Activated naive CD8-positive, alpha-beta T cell treated with anti-CD3 and anti-CD28 coated beads, Interleukin-2, amount 50 U/mL, for 16 hours (primary cell): ENCODE measurements at places on chromosomes 5 and 9.

- no peak for DNase-seq
Observed at GRCh38 chr9:127129718-127130085, 7.3 kb upstream of the ANGPTL2 start.

DNA sequence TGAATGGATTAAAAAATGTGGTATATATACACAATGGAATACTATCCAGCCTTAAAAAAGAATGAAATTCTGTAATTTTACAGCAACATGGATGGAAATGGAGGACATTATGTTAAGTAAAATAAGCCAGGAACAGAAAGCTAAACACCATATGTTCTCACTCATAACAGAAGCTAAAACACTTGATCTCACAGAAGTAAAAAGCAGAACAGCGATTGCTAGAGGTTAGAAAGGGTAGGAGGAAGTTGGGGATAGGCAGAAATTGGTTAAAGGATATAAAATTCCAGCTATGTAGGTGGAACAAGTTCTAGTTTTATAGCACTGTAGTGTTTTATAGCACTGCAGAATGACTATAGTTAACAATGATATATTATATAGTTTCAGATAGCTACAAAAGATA lies 15.8 kb downstream of the MARCHF3 start:
- no peak for DNase-seq

DNA sequence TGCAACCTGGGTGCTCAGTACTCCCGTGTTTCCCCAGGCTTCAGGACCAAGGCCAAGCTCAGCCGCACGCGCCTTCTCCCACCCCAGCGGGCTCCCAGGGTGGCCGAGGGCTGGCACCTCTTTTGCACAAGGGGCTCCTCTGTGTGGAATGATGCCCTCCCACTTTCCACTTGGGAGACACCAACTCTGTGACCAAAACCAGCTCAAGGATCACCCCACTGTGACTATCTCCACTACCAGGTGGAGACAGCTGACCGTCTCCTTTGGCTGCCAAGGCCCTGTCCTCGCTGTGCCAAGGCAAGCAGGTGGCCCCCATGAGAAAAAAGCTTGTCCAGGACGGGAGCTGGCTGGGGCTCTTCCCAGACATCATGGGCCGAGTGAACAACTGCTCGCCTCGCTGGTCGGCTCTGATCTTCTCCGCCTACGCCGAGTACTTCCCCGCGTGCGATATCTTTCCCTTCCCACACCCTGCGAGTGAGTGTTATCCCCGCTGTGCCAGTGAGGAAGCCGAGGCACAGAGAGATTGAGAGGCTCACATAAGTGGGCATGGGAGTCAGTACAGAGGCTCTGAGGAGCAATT lies 132.8 kb downstream of the ZNF354C start:
- no peak for DNase-seq

DNA sequence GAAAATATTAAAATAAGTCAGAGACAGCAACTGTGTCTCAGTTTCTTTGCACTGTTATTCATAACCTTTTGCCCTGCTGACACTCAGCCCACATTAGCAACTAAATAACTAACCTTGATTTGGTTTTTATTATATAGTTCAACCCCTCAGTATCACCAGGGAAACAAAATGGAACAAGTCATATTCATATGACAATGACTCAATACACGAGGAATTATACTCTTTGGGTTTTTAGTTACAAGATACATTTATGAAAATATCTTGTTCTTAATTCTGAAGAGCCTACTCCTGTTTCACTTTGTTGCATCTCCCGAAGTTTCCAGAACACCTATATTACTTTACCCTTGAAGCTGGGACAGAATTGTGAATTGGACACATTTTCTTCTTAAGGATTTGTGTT lies 845.4 kb downstream of the EFNA5 start:
- no peak for DNase-seq

GRCh38 chr5:71882826-71883741 lies 164.0 kb downstream of the CARTPT start:
- DNase-seq: no peak

GRCh38 chr5:116575326-116576052 lies 866 bp upstream of the SEMA6A start:
- DNase-seq: no peak

- DNase-seq: no peak
Observed at GRCh38 chr9:37405764-37406380, 16.6 kb upstream of the GRHPR start.

GRCh38 chr9:15642369-15642962 lies 89.6 kb downstream of the CCDC171 start:
- DNase-seq: no peak

DNA sequence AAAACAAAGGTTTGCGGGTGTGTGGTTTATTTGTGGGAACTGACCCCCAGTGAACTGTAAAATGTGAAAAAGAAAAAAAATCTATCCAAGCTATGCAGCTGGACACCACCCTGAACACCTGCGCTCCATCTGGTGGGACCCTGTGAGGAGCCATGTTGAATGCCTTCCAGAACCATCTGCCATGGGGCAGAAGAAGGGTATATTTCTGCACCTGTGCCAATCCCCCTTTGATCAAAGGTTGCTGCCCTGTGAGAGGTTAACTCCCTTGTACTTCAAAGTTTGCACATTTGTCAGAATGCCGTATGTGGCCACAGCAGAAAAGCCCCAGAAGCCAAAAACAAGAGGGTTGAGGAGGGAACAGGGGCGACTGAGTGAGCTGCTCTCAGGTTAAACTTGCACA lies 148.5 kb upstream of the ALDH1B1 start:
- DNase-seq: no peak

DNA sequence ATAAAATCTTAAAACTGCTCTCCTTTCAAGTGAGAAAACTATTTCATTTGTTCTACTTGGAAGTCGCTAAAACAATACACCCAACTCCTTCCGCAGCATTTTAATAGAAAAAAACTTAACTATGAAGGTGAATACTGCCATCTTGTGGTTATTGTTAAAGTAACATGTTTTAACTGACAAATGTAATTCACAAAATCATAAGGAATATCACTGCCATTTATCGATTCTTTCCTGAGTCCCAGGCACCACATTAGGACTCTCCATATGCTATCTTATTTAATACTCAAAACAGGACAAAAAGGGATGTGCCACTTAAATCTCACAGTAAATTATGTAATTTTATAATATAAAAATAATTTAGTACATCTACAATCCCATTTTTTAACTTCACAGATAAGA lies 130.5 kb upstream of the ITGA1 start:
- no peak for DNase-seq

DNA sequence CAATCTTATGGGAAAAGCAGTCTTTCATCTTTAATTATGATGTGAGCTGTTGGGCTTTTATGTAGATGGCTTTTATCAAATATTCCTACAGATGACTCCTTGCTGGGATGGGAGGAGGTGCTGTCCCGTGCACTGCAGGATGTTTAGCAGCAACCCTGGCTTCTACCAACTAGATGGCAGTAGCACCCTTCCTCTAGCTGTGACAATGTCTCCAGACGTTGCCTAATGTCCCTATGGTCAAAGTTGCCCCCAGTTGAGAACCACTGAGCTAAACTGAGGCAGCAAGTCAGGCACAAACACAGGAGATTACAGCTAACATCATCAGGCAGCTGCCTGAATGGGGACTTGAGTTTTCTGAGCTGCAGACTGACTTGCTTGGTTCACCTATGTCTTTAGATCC lies 401.9 kb upstream of the PDE4D start:
- DNase-seq: no peak

- no peak for DNase-seq
Observed at GRCh38 chr5:67204821-67205220, 8.2 kb upstream of the CD180 start.

GRCh38 chr9:122222791-122223190 lies 6.0 kb downstream of the LHX6 start:
- DNase-seq: no peak

DNA sequence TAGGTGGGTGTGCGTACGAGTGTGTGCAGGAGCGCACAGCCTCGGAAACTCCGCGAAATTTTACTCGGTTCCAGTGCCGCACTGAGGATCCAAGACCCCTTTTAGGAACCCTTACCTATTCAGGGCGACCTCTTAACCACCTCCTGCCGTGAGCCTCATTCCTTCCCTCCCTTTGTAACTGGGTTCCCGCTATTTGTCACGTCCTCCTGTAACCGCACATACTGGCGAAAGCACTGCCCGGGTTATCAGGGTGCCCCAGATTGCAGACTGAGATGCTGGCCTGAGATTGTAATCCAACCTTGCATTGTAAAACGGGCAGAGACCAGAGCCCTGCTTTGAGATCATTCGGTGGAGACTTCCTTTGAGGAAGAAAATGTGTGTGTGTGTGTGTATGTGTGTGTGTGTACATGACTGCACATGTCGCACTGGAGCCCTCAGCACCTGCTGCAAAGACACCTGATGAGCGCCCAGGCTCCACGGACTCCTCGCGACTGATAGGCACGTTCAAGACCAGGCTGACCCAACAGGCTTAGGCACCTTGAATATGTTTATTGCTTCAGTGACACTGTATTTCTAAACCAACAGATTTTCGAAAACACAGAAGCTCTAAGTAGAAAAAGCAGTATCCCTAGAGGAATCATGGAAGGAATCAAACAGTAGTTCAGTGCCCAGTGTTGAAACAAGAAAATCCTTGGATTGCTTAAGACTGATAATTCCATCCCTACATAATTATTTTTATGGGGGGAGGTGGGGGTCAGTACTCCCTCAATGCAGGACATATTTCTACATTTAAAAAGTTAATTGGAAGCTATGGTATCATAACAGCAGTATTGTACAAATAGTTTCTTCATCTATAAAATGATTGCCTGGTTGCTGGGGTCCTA lies 86.5 kb upstream of the TNFAIP8 start:
- no peak for DNase-seq

DNA sequence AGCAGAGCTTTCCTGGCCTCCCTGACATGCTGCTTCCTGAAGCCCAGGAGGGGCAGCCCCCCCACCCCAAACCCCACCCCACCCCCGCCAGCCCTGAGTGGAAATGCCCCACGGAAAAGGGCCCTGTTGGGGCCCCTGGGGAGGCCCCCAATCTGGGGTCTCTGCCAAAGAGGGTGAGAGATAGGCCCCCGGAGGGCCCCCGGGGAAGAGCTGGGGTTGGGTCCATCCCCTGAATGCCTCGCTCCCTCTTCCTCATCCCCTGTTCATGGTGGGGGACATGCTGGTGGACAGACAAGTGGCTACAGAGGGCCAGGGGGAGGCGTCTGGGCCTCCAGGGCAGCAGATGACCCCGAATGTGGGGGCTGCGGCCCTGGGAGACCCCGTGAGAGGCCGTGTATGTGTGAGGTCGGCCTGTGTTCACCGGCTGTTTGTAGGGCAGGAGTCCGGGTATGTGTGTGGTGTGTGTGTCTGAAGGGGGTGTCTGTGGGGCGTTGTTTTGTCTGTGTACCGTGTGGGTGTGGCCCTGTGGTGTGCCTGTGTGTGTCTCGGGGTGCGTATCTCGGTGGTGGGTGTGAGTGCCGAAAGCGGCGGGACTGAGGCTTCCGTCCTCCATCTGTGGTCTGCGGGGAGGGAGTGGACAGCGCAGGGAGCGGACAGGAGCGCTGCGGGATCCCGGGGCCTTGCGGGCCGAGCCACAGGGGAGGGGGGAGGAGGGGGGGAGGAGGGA lies 11.3 kb downstream of the C9orf50 start:
- no peak for DNase-seq

GRCh38 chr5:75729321-75729720 lies 12.1 kb upstream of the POC5 start:
- no peak for DNase-seq

DNA sequence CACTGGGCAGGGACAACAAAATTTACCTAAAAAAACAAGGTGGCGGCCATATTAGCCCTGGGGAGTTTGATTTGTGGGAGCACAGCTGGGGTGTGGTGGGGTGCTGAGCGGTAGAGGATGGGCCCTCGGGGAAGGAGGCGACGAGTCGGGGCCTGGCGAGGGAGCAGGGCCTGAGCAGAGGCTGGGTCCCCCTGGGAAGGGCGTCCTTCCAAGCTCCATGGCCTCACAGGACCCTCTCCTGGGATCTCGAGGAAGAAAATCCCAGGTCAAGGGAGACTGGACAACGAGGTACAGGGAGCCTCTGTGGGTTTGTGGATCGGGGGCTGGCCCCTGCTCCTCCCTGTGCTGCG lies 165.5 kb downstream of the CACNA1B start:
- no peak for DNase-seq

- no peak for DNase-seq
Observed at GRCh38 chr5:181036816-181037364, 3.2 kb upstream of the BTNL9 start.

DNA sequence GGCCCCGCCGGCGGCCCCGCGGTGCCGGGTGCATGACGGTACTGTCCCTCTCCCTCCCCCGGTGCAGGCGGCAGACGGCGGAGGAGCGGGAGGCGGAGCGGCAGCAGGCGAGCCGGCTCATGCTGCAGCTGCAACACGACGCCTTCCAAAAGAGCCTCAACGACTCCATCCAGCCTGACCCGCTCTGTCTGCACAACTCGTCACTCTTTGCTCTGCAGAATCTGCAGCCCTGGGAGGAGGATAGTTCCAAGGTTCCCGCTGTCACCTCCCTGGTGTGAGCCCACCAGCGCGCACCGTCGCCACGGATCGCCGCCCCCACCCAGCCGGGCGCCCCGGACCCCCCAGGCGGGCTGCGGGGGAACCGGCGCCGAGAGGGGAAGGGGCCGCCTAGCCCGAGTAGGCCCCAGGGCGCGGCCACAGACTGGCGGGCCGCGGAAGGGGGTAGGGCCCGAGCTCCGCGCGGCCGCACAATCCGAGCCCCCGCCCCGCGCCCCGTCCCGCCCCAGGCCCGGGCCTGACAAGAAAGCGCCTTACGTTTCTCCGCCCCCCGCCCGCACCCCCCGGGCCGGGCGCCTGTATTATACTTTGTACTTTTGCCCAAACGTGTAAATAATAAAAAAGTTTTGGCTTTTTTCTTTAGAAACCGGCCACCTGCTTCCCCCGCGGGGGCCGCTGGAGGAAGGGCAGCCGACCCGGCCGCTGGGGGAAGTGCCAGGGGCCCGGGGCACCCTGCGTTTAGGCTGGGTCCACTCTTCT lies 2.5 kb downstream of the TLX3 start:
- DNase-seq: no peak

- DNase-seq: no peak
Observed at GRCh38 chr5:36948650-36949049, 72.1 kb downstream of the NIPBL start.

- DNase-seq: no peak
Observed at GRCh38 chr5:124732428-124733328, 13.8 kb downstream of the ZNF608 start.

- no peak for DNase-seq
Observed at GRCh38 chr9:101566904-101567724, 27.7 kb downstream of the PPP3R2 start.

DNA sequence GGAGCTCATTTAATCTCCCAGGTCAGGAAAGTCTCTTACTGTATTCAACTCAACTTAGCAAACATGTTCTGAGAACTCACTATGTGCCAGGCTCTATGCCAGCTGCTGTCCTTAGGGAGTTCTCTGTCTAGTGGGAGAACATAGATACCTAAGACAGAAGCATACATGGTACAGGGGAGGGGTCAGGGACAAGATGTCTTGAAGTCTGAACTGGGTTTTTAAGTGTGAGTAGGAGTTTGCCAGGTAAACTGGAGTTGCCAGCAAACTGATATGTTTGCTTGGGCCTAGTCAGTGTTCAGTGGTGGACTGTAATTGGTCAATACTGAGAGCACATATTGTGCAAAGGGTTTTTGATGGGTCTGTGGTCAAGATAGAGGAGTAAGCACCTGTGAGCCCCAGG lies 18.3 kb upstream of the GLE1 start:
- DNase-seq: no peak
